Cerebellum (tissue), 4 donors: ENCODE measurements at places on chromosomes 12 and 14. TPM values are rescaled to one million over a fixed set of nuclear protein-coding genes. Genes with fewer than 3 reads are reported as not detected.

Gene CLEC1B
- not detected for total RNA-seq

Gene VWF
- 23.2 TPM for total RNA-seq

Gene APEX1
- total RNA-seq: 33.4 TPM

Gene MIP
- not detected for total RNA-seq

Gene UBR7
- 26.9 TPM for total RNA-seq

Gene PALS1
- total RNA-seq: 23.8 TPM

Gene LPAR5
- 0.82 TPM for total RNA-seq

Gene IRF9
- total RNA-seq: 14.0 TPM

Gene PTHLH
- total RNA-seq: not detected

Gene TMEM63C
- total RNA-seq: 16.9 TPM

Gene SDS
- not detected for total RNA-seq

Gene LRRC9
- 6.9 TPM for total RNA-seq

Gene GALNT8
- total RNA-seq: 26.1 TPM

Gene SMIM41
- 0.18 TPM for total RNA-seq

Gene DLGAP5
- total RNA-seq: 12.6 TPM

Gene KCNK13
- 0.82 TPM for total RNA-seq

Gene SMAGP
- 2.1 TPM for total RNA-seq

Gene KRT77
- 0.09 TPM for total RNA-seq

Gene PPP1R1A
- total RNA-seq: 12.8 TPM

Gene AKAP5
- total RNA-seq: 4.8 TPM

Gene SUDS3
- 51.9 TPM for total RNA-seq

Gene SERPINA3
- total RNA-seq: 0.73 TPM

Gene RPGRIP1
- total RNA-seq: 6.0 TPM

Gene FAR2
- 41.4 TPM for total RNA-seq

Gene CHGA
- 26.8 TPM for total RNA-seq

Gene RFX4
- total RNA-seq: 25.9 TPM

Gene DEGS2
- total RNA-seq: 2.0 TPM

Gene DIO2
- total RNA-seq: 0.64 TPM

Gene BDKRB2
- total RNA-seq: 0.45 TPM

Gene ACOT6
- not detected for total RNA-seq

Gene GMPR2
- 31.0 TPM for total RNA-seq

Gene KLRF1
- total RNA-seq: not detected

Gene TMEM132C
- total RNA-seq: 21.4 TPM

Gene HIP1R
- total RNA-seq: 60.3 TPM

Gene MYO1H
- total RNA-seq: 0.09 TPM

Gene SUSD6
- 11.5 TPM for total RNA-seq

Gene SLC5A8
- total RNA-seq: 3.1 TPM

Gene KRT79
- not detected for total RNA-seq

Gene BHLHE41
- total RNA-seq: 6.6 TPM

Gene PRICKLE1
- 19.0 TPM for total RNA-seq

Gene PRH2
- 0.64 TPM for total RNA-seq

Gene LRRIQ1
- total RNA-seq: 13.9 TPM

Gene RNASE3
- not detected for total RNA-seq

Gene PDE3A
- total RNA-seq: 20.6 TPM

Gene ITGA5
- total RNA-seq: 9.9 TPM

Gene DPY19L2
- 43.7 TPM for total RNA-seq

Gene CEP170B
- 13.3 TPM for total RNA-seq

Gene PTPRB
- 8.3 TPM for total RNA-seq

Gene PLA2G1B
- total RNA-seq: 0.64 TPM

Gene TAS2R9
- total RNA-seq: 1.7 TPM

Gene NT5DC3
- 13.5 TPM for total RNA-seq

Gene LTB4R
- total RNA-seq: 3.5 TPM
